NCI-H69 (cell line): ENCODE measurements at places on chromosomes 2 and 18.

GRCh38 chr2:105907184-105907583 lies 162.5 kb downstream of the NCK2 start:
- DNase-seq = no peak

- no peak for DNase-seq
Measured at GRCh38 chr18:54852780-54853675, 24.8 kb downstream of the RAB27B start.

- DNase-seq = peak; percentile 32
Measured at GRCh38 chr2:58239243-58239925, 1.7 kb downstream of the FANCL start.

- no peak for DNase-seq
Measured at GRCh38 chr2:71671895-71672825, 218.8 kb downstream of the DYSF start.

DNA sequence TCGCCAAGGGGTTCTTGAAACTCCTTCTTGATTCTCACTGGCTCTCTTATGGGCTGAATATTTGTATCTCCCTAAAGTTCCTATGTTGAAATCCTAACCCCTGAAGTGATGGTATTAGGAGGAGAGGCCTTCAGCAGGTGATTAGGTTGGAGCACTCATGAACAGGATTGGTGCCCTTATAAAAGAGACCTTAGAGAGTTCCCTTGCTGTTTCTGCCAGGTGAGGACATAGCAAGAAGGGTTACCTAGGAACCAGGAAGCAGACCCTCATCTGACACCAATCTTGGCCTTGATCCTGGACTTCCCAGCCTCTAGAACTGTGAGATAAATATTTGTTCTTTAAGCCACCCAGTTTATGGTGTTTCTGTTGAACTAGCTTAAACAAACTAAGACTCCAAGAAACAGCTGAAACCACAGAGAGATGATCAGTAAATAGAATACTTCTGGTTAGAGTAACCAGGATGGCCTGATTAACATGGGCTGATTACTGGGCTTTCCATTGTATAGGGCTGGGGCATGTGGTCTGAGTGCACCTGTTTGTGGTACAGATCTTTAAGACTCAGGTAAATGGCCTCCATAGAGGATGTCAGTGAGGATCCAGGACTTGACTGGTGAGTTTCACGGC lies 7.7 kb upstream of the CDC42EP3 start:
- DNase-seq = peak; percentile 4

GRCh38 chr2:173759959-173760358 lies 205.2 kb downstream of the SP3 start:
- no peak for DNase-seq

DNA sequence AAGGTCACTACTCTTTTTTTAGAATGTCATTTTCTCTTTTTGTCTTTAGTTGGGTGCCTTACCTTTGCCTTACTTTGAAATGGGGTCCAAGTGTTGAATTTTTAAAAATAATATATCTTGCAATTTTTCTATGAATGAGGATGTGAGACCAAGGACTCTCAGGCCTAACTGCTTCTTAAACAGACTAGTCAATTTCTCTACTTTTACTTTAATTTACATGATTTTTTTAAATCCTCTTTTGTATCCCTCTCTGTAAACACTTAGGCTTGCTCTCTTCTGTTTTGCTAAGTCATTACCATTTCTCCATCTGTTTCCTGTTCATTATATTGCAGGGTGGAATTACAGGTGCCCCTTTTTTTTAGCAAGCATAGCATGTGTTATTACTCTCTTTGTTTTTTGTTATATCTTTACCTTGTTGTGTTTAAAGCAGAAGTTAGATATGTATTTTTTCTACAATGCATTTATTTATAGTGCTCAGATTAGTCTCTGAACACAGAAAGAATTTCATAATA lies 261.8 kb downstream of the SPAG16 start:
- peak; percentile 31 for DNase-seq

GRCh38 chr2:30915486-30915885 lies 108.2 kb upstream of the CAPN13 start:
- DNase-seq = no peak

- DNase-seq = no peak
Measured at GRCh38 chr2:88464153-88464552, 11.7 kb upstream of the FOXI3 start.

DNA sequence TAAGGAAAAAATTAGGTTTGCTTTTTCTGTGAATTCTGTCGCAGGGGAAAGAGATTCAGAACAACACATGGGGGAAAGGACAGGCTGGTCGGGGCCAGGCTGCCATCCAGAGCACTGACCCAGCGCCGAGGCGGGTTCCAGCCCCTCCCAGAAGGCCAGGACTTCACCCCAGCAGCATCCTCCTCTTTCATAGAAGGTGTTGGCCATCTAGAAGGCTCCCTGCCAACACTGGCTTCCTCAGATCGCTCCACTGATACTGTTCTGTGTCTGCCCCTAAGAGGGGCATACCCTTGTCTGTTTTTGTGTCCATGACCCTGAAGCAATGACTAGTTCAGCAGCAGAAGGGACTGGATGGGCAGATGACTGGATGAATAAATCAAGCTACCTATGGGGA lies 144.5 kb downstream of the HDAC4 start:
- DNase-seq = no peak

- DNase-seq = no peak
Measured at GRCh38 chr2:27069436-27069835, 2.0 kb downstream of the OST4 start.

- DNase-seq = no peak
Measured at GRCh38 chr2:213185147-213185822, 33.9 kb upstream of the IKZF2 start.

- DNase-seq = no peak
Measured at GRCh38 chr2:240648650-240649275, 23.5 kb downstream of the GPR35 start.
